Substantia nigra (tissue), 51 donors: ENCODE measurements at places on chromosomes 2 and 18.

DNA sequence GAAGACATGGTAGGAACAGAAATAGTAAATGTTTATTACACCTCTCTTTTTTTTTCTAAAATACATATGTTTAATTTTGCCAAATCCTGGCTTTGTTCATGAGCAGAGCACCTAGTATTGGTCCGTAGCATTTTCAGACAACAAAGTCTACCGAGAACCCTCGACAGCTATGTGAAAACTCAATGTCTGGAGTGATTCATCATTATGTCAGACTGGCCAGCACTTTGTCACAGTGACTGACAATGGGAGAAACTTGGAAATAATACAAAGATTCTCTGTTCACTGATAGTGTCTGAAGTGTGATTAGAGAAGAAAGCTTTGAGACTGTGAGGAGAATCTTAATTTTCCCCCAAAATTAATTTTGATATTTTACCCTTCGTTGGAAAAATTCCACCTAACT lies 143.0 kb downstream of the HNMT start:
- no peak for DNase-seq

DNA sequence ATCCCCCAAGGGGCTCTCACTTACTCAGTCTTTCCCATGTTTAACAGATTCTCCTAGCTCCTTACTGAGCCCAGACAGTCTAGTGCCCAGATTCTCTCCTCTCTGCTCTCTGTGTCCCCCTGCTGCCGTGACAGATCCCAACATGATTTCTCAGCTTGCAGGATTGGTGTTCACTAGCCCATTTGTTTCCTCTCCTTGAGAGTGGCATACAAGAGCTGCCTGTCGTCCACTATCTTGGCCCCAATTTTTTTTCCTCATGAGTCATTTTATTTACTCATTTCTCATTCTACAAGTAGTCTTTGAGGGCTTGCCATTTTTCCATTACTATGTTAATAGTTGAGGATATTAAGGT lies 199.9 kb upstream of the FN1 start:
- no peak for DNase-seq

GRCh38 chr18:27447451-27447881 lies 262.4 kb upstream of the CHST9 start:
- DNase-seq = no peak

GRCh38 chr2:235458839-235459273 lies 35.0 kb upstream of the AGAP1 start:
- peak; percentile 4 for DNase-seq
